ENCODE measurements at places on chromosomes 2 and 18.

DNA sequence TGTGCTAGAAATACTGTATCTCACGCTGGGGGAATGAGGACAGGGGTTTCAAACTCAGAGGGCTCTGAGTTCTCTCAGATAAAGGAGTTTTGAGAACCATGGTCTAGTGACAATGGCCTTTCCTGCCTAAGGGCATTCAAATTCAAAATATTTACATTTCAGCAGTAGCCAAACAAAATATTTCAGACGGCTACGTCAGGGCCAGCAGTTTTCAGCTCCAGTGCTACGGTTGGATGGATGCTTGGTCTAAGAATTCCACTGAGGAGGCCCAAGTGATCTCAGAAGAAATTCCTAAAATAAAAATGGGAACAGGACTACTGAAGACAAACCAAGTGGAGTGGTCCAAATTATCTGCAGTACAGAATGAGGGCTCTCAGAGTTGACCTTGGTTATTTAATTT, 41.1 kb upstream of the SCG2 start:
- DNase-seq: no peak

GRCh38 chr2:118510807-118511206, 336.6 kb downstream of the EN1 start:
- DNase-seq: no peak

DNA sequence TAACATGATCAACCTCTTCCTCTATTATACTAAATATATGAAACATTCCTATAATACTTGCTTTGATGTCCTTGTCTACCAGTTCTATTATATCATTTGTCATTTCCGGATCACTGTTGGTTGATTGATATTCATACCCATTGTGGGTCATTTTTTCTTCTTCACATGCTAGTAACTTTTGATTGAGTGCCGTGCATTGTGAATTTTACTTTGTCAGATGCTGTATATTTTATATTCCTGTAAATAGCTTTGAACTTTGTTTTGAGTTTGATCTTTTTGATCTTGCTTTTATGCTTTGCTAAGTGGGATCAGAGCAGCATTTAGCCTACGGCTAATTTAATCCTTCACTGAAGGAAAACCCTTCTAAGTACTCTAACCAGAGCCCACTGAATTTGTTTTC, 168.9 kb upstream of the RAB6C start:
- DNase-seq: no peak

- DNase-seq: no peak
Measured at GRCh38 chr2:240353086-240353798, 82.2 kb upstream of the GPC1 start.

- DNase-seq: no peak
Measured at GRCh38 chr18:25495606-25496005, 143.6 kb upstream of the ZNF521 start.

- DNase-seq: no peak
Measured at GRCh38 chr2:23757686-23758433, 169.1 kb downstream of the ATAD2B start.

- no peak for DNase-seq
Measured at GRCh38 chr2:33859176-33859575, 260.1 kb upstream of the FAM98A start.
